ENCODE measurements at places on chromosomes 3 and 15.

GRCh38 chr3:181694805-181695660, 16.7 kb upstream of the SOX2 start:
- DNase-seq = no peak

DNA sequence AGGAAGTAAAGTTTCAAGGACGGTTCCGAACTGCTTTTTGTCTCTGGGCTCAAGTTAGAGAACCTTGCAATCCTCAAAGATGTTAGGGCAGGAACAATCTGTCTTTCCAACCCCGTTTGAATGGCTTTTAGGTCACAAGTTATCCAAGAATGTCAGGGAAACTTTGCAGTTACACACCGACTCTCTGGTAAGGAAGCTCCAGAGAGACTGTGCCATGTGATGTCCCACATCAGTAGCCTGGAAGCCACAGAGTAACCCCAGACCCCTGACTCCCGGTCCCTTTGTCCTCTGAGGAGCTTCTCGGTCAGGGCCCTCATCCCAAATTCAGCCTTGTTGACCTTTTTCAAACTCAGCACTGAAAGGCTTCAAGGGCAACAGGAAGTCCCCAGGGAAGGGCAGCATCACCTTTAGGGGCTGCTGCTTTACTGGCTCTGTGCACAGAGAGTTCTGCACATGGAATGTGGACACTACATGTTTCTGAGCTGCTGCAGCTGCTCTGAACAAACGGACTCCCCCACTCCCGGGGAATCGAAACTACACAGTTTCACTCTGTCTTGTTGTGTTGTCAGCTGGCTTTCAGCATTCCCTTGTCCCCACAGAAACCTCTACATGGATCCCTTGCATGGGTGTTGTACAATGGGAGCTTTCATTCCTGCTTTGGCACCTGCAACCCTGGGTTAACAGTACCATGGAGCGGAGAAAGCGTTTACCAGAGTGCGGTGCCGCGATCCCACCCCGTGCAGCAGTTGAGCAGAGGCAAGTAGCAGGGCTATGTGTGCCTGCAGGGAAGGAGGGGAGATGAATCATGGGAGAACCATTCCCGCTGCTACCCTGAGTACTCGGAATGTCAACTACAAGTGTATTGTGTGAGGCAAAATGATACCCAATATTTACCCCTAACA, 408.2 kb upstream of the THBS1 start:
- DNase-seq = no peak

GRCh38 chr3:10474275-10474646, 31.1 kb downstream of the ATP2B2 start:
- DNase-seq = no peak

GRCh38 chr15:73677146-73677607, 7.0 kb upstream of the CD276 start:
- no peak for DNase-seq

DNA sequence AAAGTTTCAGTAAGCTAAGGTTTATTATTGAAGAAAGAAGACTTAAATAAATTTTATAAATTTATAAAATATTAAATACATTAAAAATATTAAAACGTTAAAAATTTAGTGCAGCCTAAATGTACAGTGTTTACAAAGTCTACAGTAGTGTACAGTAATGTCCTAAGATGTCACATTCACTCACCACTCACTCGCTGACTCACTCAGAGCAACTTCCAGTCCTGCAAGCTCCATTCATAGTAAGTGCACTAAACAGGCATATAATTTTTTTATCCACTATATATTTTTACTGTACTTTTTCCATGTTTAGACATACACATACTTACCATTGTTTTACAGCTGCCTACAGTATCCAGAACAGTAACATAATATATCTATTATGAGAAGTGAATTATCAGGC, 51.5 kb downstream of the TJP1 start:
- no peak for DNase-seq

- DNase-seq = no peak
Observed at GRCh38 chr15:31456354-31457060, 129.9 kb downstream of the KLF13 start.

GRCh38 chr3:184176377-184177330, 2.0 kb downstream of the AP2M1 start:
- no peak for DNase-seq

DNA sequence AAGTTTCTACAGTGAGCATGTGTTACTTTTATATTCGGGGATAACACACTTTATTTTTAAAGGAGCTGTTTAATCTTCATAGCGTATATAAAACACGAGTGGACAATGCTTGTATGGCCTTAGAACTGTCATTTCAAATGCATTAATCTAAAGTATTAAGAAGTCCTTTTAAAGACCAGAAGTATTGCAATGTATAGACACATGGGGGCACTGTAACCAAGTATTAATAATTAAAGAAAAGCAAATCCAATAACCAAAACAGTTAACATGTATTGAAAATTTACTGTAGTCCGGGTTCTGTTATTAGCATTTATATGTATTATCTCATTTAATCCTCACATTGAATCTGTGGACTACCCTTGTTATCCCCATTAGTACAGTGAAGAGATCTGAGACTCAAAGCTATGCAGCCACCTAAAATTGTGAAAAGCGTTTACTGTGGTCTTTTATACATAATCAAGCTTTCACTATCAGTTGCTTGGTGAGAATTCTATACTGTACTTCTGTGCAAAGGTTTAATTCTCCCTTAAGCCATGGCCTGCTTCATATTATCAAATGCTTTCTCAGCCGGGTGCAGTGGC, 10.1 kb downstream of the ARL14 start:
- no peak for DNase-seq

- DNase-seq = no peak
Observed at GRCh38 chr3:109387621-109388020, 50.3 kb upstream of the DPPA4 start.

GRCh38 chr3:120708408-120708807, 26.4 kb upstream of the HGD start:
- DNase-seq = no peak

- DNase-seq = no peak
Observed at GRCh38 chr3:193945143-193945542, 190.8 kb upstream of the HES1 start.

DNA sequence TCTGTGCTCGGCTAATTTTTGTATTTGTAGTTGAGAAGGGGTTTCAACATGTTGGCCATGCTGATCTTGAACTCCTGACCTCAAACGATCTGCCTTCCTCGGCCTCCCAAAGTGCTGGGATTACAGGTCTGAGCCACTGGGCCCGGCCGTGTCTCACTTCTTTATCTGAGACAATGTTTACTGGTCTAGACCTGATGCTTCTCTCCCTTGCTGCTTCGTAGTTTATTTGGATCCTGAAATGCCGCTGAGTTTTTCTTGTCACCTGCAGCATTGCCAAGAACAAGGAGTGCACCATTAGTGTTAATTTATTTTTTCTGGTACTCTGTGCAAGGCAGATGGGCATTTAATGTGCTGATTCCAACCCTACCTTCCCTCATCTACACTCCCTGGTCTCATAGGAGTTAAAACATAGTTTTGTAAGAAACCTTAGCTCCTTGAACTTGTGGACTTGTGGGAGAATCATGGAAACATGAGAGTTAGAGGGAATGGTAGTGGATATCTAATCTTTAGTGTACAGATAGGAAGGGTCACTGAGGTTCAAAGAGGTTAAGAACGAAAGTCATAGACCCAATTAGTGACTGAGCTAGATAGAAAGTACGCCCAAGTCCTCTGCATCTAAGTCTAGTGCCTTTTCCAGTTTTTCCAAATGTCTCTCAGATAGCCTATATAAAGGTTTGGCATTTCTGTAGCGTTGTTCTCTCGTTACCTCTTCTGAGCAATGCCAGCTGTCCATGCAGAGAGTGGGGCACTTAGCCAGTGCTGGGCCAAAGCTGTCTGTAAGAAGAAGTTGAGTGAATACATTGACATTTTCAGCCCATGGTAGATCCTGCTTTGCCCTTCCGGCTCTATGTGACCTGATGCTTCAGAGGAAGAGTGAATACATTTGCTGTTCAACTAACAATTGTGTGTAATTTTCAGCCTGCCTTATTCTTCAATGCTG, 244.1 kb downstream of the LPP start:
- DNase-seq = no peak

GRCh38 chr15:93861413-93861812, 369.9 kb upstream of the MCTP2 start:
- no peak for DNase-seq

GRCh38 chr3:81378552-81379293, 382.7 kb downstream of the GBE1 start:
- DNase-seq = no peak

- DNase-seq = no peak
Observed at GRCh38 chr15:60458721-60459120, 20.2 kb downstream of the ICE2 start.

DNA sequence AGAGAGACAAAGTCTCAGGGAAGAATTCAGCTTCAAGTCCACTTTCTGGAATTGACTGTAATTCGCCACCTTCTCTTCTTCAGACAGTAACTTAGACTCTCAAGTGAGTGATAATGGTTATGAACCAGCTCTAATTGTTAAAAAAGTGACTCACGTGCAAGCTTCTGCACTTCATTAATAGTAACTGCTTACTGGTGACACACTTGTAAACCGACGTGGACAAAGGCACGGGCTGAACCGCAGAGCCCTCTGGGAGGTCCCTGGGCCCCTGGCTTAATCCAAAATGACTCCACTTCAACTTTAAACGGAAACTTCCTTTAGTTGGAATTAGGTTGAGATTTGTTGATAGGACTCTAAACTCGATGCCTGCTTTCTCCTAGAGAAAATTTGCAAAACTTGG, 17.0 kb downstream of the MUC4 start:
- no peak for DNase-seq

- no peak for DNase-seq
Observed at GRCh38 chr3:60754617-60755016, 496.6 kb downstream of the FHIT start.

GRCh38 chr3:151011427-151011826, 38.9 kb upstream of the CLRN1 start:
- DNase-seq = no peak

DNA sequence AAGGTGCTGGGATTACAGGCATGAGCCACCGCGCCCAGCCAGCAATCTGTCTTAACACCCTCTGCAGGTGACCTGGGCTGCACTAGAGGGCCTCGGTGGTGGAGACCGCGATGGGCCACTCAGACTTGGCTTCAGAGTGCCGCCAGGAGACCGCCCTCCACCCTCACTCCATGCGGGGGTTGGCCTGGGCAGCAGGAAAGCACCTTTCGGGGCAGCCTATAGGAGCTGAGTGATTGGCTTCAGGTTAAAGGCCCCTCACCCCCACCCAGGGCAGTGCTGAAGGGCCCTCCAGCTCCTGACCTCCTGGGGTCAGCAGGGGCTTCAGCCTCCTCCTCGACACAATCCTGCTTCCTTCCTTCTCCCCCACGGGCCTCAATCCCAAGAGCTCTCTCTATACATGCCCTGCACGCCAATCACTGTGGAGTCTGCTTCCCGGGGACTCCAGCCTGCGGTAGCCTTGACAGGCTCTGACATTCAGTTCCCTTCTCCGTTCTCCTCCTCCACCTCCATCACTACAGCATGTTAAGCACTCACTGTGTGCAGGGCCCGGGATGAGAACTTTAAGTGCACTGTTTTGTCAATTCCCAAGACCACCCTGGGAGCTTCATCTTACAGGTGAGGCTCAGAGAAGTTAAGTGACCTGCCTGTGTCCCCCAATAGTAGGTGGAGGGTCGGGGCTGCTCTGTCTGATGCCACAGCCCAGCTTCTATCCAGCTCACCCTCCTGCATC, 225.3 kb downstream of the XXYLT1 start:
- no peak for DNase-seq

- DNase-seq = no peak
Observed at GRCh38 chr15:86161250-86161649, 81.6 kb downstream of the AGBL1 start.

DNA sequence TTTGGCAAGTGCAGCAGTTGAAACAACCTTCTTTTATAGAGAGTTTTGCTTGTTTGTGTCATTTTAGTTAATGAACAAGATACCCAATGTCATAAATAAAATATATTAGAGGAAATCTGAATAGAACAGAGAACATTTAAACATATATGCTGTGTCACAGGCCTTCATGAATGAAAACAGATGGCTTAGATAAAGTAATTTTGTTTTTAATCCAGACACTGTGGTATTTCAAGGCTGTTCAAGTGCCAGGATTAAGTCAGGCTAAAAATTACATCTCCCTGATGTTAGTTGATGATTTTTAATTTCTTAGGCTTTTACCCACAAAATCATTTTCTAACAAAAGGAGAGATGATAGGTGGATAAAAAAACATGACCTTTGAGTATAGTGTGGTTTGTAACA, 4.9 kb upstream of the ACKR4 start:
- DNase-seq = no peak

GRCh38 chr3:124952282-124952855, 17.8 kb upstream of the MUC13 start:
- no peak for DNase-seq

- DNase-seq = no peak
Observed at GRCh38 chr15:43920254-43920600, 93.4 kb downstream of the WDR76 start.

DNA sequence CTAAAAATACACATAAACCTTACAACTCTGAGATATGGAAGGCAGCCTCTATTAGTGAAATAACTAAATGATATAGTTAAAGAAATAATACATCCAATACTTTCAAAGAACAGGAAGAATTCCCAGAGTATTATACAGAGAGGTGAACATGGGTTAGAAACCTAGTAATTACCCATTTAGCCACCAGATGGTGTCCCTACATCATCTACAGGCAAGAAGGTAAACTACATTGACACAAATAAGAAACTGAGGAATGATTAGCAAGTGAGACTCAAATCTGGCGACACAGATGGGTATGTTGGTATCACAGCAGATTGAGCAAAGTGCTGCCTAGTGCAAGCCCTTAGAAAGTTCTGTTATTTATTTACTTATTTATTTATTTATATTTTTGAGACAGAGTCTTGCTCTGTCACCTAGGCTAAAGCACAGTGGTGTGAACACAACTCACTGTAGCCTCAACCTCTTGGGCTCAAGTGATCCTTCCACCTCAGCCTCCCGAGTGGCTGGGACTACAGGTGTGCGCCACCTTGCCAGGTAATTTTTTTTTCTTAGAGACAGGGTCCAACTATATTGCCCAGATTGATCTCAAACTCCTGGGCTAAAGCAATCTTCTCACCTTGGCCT, 28.2 kb downstream of the NEK4 start:
- no peak for DNase-seq

- DNase-seq = no peak
Observed at GRCh38 chr3:149296972-149297371, 36.5 kb downstream of the TM4SF18 start.

DNA sequence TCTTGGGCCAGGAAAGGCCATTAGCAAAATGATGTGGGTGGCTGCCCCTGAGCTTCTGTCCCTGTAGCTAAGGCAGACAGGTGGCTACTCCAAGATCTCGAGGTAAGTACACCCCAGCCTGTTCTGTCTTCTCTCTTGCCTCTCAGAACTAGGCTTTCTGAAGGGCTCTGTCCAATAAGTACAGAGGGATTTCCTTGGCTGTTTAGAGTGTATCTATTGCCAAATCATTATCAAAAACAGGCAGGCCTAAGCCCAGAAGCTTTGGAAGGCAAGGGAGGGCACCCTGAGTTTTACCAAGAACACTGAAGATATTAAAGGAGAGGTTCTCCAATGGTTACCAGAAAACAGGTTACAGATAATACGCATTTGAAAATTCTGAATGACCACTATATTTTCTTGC, 156.6 kb downstream of the MYRIP start:
- DNase-seq = no peak

GRCh38 chr3:38583688-38584087, 65.8 kb downstream of the SCN5A start:
- DNase-seq = no peak

GRCh38 chr15:96273317-96274086, 57.0 kb upstream of the NR2F2 start:
- DNase-seq = no peak

GRCh38 chr3:182940266-182940808, 40.0 kb downstream of the DCUN1D1 start:
- DNase-seq = no peak

GRCh38 chr3:106783231-106783630, 594.0 kb upstream of the CCDC54 start:
- DNase-seq = no peak

All from stimulated activated CD4-positive, alpha-beta T cell treated with anti-CD3 and anti-CD28 coated beads, Interleukin-1b, Interleukin-23, amount 100 ng/mL, for 24 hours (primary cell).